ENCODE measurements at places on chromosomes 2 and 18. TPM values are rescaled to one million over a fixed set of nuclear protein-coding genes. Genes with fewer than 3 reads are reported as not detected.

Gene SERPINB3
- polyA plus RNA-seq, result 0.81 TPM

Gene SPHKAP
- polyA plus RNA-seq, result not detected

Gene CROCC2
- 0.18 TPM for polyA plus RNA-seq

Gene ITGB1BP1
- 38.1 TPM for polyA plus RNA-seq

DNA sequence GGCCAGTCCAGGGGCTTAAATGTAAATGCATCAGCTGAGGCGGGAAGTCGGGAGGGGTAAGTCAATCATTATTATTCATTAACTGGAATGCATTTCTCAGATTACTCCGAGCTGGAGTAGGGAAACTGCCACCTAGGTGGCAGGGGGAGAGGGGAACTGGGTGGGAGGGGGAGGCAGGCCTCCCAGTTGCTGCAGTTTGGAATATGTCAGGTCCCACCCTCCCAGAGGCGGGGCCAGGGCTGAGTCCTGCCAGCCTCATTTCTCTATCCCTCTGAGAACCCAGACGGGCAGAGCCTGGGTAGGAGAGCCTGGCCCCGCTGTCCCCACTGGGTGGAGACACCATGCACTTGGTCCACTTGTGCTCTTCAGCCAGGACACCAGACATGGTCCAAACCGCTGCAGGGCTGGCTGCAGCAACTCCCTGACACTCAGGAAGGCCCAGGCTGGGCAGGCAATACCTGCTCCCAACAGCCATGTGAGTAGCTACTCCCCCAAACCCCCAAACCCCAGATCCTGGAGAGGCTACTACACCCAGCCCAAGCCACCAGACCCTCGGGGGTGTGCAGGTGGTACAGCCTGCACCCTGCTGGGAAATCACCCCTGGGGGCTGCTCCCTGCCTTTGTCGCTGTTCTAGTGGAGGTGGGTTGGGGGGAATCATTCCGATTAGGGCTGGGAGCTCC is at the start of gene GPBAR1:
Gene GPBAR1 (plus strand): TSS at position 274 of the 681 bp plus-strand sequence. CDS start 1,710 bp downstream, outside the sequence.
- no peaks in the 10 kb centered on the region for H3K27me3 ChIP-seq
- peak within 1 kb of the TSS; percentile 80 for H3K27ac ChIP-seq
- peaks cover 8% of the 10 kb centered on the region for H3K4me1 ChIP-seq
- peaks cover 58% of the 10 kb centered on the region for H3K36me3 ChIP-seq
- H3K4me3 ChIP-seq, result no peak within 1 kb of the TSS
- DNase-seq, result peak; percentile 32

All from small intestine (tissue), 16 donors.